Hematopoietic multipotent progenitor cell (in vitro differentiated cells): ENCODE measurements at places on chromosomes 7 and 10.
A peak's percentile ranks its signal among the peaks of the same experiment; 100 is the strongest.

GRCh38 chr7:123468303-123468702, 66.1 kb downstream of the IQUB start:
- no peak for DNase-seq

- no peak for DNase-seq
Observed at GRCh38 chr10:122990278-122990677, 10.1 kb downstream of the PSTK start.

DNA sequence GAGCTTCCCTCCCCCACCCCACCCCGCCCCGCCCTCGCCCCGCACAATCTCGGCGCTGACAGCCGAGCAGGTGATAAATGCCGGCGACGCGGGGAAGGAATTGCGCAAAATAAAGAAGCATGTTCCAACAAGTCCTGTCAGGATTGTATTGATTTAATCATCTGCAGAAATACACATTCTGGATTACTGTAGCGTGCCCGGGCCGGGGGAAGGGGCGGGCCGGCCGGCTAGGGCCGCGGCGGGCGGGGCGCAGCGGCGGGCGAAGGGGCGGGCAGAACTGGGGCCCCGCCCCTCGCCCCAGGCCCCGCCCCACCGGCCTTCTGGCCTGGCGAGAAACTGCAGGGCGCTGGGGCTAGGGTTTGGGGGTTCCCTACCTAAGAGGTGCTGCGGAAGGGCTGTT, 88.9 kb upstream of the PAX2 start:
- DNase-seq = no peak

DNA sequence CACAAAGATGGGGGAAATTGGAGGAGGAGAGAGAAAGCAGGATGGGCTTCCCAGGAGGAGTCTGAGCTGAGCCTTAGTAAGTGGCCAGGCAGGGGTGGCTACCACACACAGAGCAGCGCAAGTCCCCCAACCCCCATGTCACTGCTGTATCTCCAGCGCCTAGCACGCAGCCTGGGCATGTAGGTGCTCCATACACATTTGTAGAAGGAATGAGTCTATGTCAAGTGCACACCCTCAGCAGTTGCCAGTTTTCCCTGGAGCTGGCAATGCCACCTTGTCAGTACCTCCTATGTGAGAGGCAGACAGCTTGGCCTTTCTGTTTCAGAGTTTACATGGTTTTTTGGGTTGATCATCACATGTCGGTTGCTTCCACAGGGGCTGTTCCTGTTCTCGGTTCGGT, 116.1 kb downstream of the CLEC2L start:
- no peak for DNase-seq

DNA sequence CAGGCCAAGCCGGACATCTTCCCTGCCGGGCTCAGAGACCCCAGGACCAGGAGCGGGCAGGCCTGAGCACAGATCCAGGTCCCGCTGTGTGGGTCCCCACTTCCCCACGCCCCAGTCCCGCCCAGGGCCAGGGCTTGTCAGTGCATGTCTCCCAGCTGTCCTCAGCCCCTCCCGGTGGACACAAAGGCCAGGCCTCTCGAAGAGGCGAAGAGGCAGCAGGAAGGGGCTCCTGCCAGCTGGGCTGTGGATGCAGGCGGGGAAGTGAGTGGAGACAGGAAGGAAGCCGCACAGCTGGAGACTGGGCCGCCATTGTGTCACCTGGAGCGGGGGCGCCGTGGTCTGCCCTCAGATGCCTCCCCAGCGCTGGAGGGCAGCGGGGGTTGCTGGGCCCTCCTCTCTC, 4.8 kb downstream of the GRIFIN start:
- DNase-seq = no peak

GRCh38 chr7:2065528-2065927, 167.2 kb downstream of the MAD1L1 start:
- DNase-seq = no peak

DNA sequence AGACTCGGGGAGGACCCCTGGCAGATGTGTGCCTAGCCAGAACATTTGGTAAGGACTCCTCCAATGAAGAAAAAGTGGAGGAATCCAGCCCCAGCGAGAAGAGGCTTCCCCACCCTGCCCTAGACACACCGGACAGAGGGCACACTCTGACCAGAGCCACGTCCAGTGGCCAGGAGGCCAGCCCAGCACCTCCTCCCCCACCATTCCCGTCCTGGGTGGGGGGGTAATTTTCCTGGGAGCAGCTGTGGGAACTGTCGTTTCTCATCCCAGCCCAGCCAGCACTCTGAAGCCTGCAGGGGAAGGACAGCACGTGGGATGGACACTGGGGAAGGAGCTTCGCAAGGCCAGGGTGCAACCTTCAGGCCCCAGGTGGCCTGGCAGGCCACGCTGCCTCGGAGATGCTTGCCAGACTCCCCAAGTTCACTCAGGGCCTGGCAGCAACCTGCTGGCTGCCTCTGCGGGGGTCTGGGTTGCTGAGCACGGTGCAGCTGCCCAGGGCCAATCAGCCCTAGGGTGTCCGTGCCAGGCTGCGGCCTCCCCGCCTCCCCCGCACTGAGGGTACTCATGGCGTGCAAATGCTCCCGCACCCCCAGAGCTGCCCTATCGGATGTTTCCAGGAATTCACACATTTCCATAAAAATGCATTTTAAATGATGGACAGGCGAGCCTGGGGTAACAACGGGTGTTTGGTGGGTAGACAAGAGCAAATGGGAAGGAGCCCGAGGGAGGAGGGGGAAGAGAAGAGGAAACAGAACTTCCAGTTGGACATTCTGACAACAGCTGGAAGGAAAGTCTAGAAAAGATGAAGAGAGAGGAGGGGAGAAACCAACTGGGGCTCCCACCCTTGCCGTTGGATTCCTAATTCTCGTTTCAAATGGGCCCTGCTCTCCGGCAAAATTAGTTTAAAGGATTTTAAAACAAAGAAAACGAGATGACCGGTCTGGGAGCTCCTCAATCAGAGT, 1.9 kb upstream of the EN2 start:
- DNase-seq = no peak

DNA sequence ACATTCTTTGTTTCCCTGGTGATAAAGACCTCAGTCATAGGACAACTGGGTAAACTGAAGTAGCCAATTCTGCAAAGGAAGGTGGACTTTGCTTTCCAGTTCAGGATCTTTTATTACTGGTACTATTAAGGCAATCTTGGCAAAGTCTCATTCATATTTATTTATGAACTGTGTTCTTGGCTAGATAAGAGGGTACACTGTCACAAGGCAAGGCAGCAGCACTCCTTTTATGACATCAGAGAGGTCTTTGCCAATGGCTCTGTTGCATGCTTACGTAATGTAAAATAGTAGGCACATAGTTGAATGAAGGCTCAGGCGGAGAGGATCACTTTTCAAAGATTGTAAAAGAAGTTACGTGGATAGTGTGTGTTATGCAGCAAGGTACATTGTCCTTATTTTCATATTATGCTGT, 63.7 kb upstream of the PDK4 start:
- DNase-seq = no peak

DNA sequence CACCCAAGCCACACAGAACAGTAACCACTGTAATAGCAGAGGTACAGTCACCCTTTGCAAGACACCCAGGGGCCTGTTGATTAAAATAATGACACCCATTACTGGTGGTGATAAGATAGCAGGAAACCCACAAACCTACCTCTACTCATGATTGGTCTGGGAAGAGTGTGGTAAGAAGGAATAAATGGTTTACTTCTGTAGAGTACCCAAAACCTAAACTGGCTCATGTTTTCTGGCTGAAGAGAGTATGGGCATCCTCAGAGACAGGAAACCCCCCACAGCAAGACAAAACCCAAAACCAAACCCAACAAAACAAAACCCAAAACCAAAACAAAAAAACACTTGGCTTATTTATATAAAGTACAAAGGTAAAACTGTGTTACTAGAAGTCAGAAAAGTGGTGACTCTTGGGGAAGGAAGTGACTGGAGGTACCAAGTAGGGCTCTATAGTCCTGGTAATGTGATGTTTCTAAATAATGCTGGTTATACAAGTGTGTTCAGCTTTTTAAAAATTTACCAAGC, 15.5 kb upstream of the DNAJB12 start:
- DNase-seq = no peak

GRCh38 chr7:2231992-2232765, 566 bp downstream of the MAD1L1 start:
- peak; percentile 62 for DNase-seq

GRCh38 chr10:77504873-77505257, 132.7 kb downstream of the KCNMA1 start:
- no peak for DNase-seq
